Fibroblast of upper back skin (primary cell): ENCODE measurements at places on chromosomes 11 and 22.
A peak's percentile ranks its signal among the peaks of the same experiment; 100 is the strongest.

GRCh38 chr11:1203505-1204271 is 19.2 kb upstream of the MUC5B start:
- no peak for DNase-seq

GRCh38 chr22:50702261-50702671 is 29.6 kb downstream of the SHANK3 start:
- no peak for DNase-seq

- no peak for DNase-seq
These were observed 26.3 kb downstream of the SLC1A2 start for GRCh38 chr11:35393098-35393497.

- peak; percentile 90 for DNase-seq
These were observed 377.4 kb downstream of the DYNC2H1 start for GRCh38 chr11:103486604-103487003.

- no peak for DNase-seq
These were observed 71.4 kb downstream of the CHST1 start for GRCh38 chr11:45593992-45594391.

DNA sequence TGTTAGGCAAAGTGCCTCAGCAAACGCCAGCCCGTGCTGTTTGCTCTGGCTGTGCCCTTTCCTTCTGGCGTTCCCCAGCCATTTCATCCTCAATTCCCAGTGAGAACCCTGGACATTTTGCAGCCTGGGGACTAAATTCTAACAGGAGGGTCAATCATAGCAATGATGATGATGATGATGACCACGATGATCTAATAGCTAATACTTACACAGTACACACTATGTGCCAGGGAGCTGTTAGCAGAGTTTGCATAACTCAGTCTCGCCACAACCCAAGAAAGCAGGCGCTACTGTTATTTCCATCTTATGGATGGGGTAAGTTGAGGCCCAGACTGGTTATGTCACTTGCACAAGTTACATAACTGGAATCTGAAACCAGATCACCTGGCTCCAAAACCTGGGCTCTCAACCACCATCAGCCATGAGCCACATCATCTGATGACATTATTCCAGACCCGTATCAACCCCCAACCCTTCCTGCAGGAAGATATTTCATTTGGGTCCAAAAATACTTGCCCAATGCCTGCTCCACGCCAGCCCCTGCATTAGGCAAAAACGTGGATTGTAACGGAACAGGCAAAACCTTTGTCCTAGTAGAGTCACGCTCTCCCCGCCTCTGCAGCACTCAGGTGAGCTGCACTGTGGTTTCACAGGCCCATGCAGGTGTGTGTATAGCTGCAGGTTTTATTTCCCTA is 132.6 kb upstream of the SERPIND1 start:
- DNase-seq = no peak

DNA sequence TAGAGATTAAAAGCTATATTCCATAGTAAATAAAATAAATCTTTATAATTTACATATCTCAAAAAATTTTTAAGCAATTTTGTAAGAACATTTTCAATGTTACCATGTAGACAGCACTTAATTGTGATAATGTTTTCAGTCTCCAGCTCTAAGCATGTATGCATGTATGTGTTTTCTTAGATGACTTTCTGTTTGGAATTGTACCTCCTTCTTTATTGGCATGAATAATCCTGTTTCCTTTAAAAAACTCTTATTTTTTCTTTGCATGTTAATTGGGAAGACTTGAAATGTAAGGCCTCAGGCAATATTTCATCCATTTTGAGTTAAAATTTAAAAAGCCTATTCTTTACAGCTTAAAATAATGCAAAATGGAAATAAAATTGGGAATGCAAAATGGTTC is 2.0 kb upstream of the OR2AG1 start:
- no peak for DNase-seq
